ENCODE measurements at places on chromosomes 2 and 18.

DNA sequence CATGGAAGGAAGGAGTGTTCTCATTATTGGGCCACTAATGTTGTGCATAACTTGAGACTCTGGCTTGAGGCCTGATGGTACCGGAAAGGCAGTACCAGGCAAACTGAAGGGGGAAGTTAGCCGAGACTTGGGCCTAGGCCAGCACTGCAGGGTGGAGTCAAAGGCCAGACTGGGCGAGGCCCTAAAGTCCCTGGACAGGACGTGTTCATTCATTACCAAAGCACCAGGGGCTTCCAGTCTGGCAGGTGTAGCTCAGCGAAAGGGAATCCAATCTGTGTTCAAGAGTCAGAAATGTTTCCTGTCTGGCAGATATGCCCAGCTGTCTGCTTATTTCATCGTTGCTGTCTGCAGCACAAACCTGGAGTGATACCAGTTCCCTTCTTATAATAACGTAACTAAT lies 4.7 kb upstream of the ITSN2 start:
- no peak for DNase-seq

- no peak for DNase-seq
Measured at GRCh38 chr18:58230438-58231179, 186.6 kb downstream of the NEDD4L start.

DNA sequence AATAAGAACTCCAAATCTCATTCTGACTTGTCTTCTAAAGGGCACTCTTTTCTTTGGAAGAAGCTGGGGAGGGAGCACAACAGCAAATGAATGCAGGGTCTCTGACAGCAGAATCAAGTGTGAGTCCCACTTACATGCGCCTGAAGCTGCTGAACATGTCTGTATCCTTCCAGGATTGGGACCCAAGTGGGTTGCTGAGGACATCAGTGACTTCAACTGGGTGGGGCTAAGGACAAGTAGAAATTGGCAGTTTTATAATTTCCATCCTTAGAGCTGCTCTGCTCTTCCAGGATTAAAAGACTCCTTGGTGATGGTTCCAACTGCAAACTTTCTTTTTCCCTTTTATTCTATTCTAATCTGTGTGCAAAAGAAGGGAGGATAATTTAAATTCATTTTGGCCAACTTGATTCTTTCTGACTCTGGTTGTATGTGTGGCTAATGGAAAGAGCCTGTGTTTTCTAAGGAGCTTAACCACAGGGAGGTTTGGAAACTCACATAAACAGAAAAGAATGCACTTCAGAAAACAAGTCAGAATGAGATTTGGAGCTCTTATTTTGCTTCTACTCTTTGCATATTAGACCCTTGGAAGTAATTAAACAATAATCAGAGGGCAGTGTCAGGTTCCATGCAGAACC lies 20.6 kb downstream of the ANTXR1 start:
- DNase-seq = no peak

- no peak for DNase-seq
Measured at GRCh38 chr2:22281033-22281432, 1103.9 kb upstream of the KLHL29 start.

DNA sequence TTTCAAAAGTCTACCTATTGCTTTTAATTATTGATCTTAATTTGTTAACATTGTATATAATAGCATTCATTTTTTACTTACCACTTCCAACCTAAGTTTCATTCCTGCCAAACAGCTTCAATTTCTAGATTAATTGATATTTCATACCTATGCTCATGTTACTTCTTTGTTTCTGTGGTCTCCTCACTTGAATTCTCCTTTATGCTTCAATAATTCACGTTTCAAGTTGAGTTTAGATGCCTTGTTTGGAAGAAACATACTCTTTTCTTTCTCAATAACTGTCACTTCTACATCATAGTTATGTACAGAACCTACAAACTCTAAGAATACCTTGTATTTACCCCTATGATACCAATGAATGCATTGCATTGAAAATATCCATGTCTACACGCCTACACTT lies 862.2 kb upstream of the LRATD1 start:
- no peak for DNase-seq

- no peak for DNase-seq
Measured at GRCh38 chr2:138201286-138201685, 237.0 kb downstream of the HNMT start.

- no peak for DNase-seq
Measured at GRCh38 chr18:24043403-24043802, 28.8 kb downstream of the TTC39C start.

DNA sequence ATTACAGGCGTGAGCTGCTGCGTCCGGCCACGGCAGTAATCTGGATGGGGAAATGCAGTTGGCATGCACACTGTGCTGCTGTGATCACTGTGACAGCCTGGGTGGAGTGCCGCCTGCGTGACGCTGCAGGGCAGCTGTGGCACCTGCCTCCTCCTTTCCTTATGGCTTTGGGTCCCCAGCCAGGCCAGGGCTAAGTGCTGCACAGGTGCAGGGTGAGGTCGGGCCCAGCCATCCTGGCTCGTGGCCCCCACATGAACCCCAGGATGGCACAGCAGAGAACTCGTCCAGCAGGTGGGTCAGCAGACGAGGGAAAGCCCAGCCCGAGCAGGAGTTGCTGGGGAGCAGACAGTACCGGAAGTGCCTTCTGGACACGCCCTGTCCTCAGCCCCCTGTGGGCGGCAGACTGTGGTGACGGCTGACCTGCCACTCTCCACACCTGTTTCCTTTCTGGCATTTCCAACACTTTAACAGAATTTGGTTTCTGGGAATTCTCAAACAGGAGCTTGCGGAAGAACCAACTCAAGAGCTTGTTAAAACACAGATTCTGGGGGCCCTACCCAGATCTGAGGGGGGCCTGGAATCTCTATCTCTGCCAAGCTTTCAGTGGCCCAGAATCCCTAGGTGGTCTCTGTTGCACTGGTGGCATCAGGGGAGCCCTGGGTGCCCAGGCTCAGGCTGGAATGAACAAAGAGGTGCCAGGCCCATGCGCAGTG lies 16.9 kb downstream of the HS1BP3 start:
- DNase-seq = no peak

- no peak for DNase-seq
Measured at GRCh38 chr2:239930871-239931771, 94.0 kb downstream of the NDUFA10 start.

- DNase-seq = peak; percentile 45
Measured at GRCh38 chr2:230411570-230412370, 4.2 kb upstream of the SP100 start.

DNA sequence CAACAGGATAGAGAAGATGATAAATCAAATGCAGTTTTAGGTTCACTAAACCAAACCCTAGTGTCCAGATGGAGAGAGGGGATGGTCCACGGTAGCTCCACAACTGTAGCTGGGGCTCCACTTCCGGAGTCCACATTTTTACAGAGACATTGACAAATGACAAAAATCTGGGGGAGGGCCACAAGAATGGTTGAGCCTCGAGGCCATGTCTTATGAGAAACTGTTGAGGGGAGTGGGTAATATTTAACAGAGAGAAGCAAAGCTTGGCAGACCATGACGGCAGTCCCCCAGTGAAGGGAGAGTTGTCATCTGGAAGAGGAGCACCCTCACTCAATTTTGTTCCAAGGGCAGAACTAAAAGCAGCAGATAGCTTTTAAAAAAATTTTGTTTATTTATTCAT lies 17.6 kb upstream of the EPHA4 start:
- DNase-seq = no peak

DNA sequence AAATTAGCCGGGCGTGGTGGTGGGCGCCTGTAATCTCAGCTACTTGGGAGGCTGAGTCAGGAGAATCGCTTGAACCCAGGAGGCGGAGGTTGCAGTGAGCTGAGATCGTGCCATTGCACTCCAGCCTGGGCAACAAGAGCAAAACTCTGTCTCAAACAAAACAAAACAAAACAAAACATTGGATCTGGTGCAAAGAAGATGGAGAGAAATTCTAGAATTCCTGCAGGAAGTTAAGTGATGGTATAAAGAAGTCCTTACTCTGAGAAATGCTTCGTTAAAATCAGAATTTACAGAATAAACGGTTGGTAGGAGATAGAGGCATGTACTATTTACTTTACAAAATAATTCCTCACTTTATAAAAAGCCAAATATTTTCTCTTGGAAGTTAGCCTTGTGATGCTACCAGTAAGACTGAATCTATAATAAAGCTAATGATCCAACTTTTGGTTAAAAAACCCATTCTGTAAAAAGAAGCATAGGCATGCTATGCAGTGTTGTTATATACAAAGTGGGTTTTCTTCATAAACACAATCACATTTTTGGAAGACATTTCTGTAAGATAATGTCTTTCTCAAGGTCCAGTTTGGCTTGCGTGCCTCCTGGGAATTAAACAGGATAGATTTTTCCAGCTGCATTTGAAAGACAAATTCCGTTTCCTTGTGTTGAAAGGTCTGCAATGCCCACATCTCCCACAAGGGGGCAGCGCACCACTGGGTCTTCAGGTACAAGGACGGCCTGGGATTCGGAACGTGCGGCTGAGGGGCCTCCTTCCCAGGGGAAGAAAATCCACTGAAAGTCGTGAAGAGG lies 35.6 kb upstream of the PNO1 start:
- peak; percentile 60 for DNase-seq

GRCh38 chr2:105055613-105056012 lies 17.7 kb downstream of the MRPS9 start:
- DNase-seq = no peak

DNA sequence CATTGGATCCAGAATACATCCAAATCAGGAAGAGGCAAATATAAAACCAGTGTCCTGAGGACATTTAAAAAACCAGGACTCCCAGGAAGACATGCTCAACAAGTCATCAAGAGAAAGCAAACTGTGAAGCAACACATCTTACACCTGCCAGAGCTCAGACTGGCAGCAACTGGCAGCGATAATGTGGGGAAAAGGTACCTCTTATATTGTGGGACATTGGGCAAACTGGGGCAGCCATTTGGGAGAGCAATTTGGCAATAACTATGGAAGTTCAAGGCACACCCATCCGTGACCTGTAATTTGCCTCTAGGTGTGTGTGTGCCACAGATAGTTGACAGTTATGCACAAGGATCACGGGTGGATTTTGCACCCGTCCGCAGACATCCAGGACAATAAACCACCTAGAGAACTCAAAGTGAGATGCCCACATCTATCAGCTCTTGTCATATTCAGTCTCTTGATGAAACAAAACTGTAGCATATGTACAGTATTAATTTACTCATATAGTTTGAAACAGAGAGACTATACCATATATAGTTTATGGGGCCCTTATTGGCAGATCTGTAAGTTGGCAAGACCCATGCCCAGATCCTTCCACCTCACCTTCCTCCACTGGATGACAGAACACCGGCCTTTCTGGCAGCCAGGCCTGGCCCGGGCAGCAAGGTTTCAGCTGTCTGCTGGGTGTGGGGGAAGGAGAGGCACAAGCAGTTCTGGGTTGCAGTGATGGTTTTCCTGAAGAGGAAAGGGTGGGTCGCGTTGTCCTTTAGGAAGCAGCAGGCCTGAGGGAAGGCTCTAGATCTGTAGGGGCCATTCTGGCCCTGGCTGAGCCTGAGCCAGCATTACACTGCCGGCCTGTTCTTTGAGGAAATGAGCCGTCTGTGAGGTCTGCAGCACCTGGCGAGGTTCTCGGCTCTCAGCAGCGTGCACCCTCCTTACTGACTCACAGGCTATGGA lies 18.8 kb downstream of the HJURP start:
- DNase-seq = no peak

DNA sequence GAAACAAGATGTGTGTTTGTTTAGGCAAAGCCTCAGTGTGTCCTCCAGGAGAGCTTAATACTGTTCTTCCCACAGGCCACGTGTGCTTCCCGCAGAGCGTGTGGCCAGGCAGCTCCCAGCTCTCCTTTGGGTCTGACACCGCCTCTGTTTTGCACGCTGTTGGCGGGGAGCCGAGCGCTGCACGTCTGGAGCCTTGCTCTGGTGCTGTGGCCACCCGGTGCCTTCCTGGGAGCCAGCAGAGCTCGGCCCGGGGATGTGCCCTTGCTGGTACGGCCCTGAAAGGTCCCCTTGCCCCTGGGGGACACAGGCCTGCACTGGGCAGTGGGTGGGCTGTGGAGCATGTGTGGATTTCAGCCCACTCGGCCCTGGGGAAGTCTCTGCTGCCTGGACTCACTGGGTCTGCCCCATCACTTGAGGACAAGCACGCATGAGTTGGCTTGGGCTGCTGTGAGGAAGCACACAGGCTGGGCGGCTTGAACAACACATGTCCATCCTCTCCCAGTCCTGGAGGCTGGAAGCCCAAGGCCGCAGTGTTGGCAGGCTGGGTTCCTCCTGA lies 160.7 kb upstream of the HDAC4 start:
- no peak for DNase-seq

- DNase-seq = no peak
Measured at GRCh38 chr2:9637330-9637729, 6.5 kb upstream of the YWHAQ start.

DNA sequence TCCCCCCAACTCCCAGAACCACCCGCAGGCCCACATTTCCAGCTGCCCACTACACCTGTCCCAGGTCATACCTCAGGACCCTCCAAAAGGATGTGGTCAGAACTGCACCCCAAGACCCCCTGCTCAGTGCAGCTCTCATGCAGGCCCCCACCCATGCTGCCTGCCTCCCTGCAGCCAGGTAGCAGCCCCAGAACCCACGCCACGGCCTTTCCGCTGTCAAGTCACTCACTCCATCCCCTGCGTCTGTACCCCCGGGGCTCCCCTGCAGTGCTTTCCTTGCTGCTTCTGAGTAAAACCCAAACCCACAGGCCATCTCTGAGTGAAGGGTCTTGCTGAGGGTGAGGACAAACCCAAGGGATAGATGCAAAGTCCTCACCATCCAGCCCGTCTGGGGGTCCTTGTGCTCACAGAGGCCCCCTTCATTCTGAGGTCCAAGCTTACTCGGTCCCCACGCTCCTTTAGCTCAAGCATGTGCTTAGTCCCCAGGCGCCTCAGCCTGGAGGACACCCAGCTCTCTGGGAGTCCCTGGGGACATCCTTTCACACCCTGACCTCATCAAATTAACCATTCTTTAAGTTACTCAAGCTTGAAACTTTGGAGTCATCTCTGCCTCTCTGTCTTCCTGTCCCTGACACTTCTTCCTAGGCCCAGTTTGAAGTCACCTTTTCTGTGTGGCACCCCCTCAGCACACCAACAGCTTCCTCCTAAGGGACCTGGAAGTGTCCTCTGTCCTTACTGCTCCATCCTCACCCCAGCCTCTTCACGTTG lies 130.1 kb downstream of the SMAD7 start:
- no peak for DNase-seq

- DNase-seq = no peak
Measured at GRCh38 chr2:74892609-74893008, 58.7 kb downstream of the HK2 start.

DNA sequence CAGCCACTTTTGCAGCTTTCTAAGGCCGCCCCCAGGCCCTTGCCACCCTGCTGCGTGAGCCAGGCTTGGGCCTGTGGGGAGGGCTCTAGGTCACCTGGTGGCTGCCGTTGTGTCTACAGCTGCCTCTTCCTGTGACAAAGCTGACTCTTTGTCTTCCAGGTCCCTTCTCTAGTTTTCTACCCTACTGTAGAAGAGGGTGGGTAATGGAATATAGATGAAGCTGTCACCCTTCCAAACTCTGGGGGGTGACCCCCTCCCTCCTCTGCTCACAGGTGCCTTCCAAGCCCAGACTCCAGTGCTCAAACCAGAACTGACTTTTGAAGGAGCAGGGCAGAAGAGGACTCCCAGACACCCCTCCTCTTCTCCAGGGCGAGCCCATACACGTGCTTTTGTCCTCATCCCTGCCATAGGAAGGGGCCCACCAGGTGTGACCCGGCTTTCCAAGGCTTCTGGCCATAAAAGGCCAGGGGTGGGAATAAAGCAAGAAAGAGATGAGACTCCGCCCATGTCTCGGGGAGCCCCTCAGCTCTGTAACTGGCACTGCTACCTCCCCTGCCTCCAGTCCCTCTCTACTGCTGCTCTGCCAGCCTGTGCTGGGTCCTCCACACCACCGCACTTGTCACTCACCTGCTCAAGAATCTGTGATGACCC lies 17.9 kb upstream of the SDC1 start:
- no peak for DNase-seq

- no peak for DNase-seq
Measured at GRCh38 chr18:31657823-31658669, 26.3 kb downstream of the B4GALT6 start.

Measured in stimulated activated CD4-positive, alpha-beta T cell treated with anti-CD3 and anti-CD28 coated beads, Interleukin-2, amount 100 ng/mL, for 4 hours (primary cell).